ENCODE measurements at places on chromosomes 16 and 17.

DNA sequence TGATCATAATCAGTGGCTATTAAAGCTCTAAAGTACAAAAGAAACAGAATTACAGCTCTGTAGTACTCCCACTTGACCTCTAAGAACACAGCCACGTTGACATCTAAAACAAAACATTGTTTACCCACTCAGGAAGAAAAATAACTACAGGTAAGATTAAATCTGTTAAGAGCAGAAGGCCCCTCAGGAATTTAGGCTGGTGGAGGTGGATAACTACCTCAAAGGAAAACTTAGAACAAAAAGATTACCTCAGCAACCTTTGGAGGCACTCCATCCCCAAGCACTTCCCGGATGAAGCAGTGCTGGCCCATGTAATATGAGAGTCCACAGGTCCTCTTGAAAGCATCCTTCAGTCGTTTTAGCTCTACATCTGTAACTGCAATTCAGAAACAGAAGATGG lies 46.7 kb downstream of the USP32 start:
- DNase-seq, result no peak

GRCh38 chr16:64754279-64754678 lies 367.6 kb downstream of the CDH11 start:
- no peak for DNase-seq

- DNase-seq, result no peak
These were observed 6.3 kb downstream of the PDF start for GRCh38 chr16:69324013-69324531.

- no peak for DNase-seq
These were observed 77.6 kb upstream of the CACNG3 start for GRCh38 chr16:24178496-24178895.

- no peak for DNase-seq
These were observed 14.9 kb upstream of the RBFOX3 start for GRCh38 chr17:79625706-79626105.

GRCh38 chr16:51071326-51071725 lies 79.7 kb downstream of the SALL1 start:
- DNase-seq, result no peak

DNA sequence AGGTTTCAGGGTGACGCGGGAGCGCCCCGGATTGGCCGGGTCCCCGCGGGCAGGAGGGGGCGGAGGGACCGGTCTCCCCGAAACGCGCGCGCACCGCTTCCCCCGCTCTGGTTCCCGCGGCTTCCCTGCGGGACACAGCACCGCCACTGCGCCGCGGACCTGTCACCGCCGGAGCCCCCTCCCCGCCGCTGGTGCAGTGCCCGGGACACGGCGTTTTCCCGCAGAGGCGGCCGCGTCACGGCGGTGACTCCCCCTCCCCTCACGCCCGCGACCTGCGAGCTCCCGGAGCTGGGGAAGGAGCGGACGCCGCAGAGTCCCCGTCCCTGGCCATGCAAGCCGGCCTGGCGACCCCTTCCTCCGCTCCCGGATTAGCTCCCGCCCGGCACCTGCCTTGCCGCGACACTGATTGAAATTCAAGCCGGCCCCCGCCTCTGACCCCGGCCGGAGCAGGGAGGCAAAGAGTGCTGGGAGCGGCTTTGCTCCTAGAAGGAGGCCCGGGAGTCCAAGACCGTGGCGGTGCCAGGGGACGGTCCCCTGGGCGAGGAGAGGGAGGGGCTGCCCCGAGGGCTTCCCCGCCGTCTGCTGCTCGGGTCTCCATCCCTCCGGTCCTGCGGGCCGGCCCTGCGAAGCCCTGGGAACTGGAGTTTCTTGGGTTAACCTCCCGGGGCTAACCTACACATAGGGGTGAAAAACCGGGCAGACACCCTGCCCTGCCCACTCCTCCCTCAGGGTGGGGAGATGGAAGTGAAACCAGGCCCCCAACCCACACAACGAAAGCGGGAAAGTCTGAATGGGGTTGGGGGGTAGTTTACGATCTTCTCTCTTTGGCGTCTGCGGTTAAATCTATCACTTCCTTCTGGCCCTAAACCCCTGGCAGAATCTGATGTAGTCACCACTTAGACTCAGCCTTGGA lies 1.0 kb downstream of the RHBDL3 start:
- DNase-seq, result no peak

DNA sequence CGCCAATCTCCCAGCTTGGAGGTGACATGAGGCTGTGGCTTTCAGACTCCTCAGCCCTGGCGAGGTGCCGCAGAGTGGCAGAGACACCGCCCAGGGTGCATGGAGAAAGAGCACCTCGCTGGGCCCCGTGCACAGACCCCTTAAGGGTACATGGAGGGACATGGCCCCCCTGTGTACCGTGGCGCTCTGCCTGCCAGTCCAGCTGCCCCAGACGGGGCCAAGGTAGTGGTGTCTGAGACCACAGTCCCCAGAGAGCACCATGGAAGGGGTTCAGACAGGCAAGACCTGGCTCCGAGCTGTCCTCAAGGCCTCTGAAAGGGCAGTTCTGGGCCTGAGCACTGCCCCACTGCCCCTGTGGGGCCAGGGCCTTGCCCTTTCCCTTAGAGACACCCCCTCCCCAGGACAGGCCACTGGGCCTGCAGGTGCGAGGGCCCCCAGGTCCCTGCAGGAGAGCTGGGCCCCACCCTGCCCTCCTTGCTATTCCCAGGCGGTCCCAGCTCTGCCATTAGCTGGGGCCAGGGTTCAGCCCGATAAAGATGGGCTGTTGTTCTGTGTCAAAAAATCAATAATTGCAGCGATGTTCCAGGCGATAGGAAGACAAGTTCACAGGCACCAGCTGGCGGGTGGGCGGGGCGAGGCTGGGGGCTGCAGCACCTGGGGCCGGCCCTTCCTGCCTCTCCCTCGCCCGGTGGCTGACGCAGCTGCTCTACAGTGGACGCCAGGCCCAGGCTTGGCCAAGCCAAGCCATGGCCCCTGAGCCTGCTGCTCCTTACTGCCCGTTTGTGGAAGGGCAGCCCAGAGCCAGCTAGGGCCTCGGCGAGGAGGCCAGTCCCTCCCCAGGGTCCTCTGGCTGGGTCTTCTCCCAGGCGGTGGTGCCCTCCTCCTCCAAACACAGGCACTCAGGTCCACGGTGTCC lies 51.7 kb downstream of the ZFPM1 start:
- no peak for DNase-seq

DNA sequence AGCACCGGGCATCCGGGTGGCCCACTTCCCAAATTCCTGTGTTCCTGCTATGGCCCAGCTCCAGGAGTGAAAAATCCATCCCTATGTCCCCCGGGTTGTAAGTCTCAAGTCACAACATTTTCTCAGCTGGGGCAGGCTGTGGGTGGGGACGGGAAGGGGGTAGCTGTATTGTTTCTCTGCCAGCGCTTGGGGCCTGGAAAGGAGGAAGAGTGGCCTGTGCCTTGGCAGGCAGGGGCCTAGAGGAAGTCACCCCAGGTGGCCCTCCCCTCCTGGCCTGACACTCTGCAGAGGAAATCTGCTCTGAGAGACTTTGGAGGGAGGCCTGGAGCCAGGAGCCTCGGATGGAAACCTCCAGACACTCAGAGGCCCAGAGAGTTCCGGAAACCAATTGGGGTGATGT lies 10.6 kb upstream of the SCN4A start:
- DNase-seq, result no peak

- DNase-seq, result no peak
These were observed at the start of gene CBLN1 for GRCh38 chr16:49281480-49281842. TSS of gene CBLN1 (minus strand) at chr16:49281838. CDS start at chr16:49281465, 373 bp downstream.

- no peak for DNase-seq
These were observed 10.6 kb upstream of the RFFL start for GRCh38 chr17:35073991-35074627.

GRCh38 chr17:50364715-50365114 lies 8.3 kb downstream of the MRPL27 start:
- peak; percentile 78 for DNase-seq

GRCh38 chr16:73022534-73022933 lies 25.4 kb downstream of the ZFHX3 start:
- DNase-seq, result no peak

DNA sequence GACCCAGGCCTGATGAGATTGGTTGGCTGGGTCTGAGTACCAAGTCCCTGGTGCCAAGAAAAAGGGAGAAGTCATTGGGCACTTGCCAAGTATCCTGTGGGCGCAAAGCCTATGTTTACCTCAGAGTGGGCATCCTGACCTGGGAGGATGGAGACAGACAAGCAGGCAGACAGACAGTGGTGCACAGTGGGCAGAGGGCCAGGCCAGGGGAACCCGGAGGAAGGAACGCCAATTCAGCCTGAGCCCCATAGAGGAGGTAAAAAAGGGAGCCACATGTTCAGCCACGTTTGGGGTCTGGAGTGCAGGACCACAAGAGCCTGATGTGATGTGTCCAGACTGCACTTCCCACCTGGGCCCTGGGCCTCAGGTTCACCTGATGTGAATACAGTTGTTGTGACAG lies 5.4 kb downstream of the PHKG2 start:
- no peak for DNase-seq

- DNase-seq, result no peak
These were observed 2.0 kb upstream of the CCL22 start for GRCh38 chr16:57356547-57356946.

DNA sequence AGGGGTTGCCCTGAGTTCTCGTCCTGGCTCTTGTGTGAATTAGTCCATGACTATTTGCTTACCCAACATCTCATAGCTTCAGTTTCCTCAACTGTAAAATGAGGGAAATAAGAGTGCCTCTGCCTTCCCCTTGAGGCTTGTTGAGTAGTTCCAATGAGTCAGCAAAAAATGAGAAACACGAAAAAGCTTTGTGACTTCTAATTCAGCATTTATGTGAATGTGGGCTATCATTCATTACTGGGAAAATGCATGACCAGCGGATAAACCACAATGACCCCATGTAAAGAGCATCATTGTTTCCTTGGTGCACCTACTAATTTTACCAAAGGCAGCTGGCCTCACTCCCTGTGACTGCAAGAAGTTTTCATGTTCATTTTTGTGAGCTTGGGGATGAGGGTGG lies 374.6 kb upstream of the HSBP1 start:
- no peak for DNase-seq

GRCh38 chr17:47676510-47677165 lies 17.3 kb upstream of the TBKBP1 start:
- no peak for DNase-seq

- no peak for DNase-seq
These were observed 1.6 kb upstream of the IRX3 start for GRCh38 chr16:54288030-54288834.

DNA sequence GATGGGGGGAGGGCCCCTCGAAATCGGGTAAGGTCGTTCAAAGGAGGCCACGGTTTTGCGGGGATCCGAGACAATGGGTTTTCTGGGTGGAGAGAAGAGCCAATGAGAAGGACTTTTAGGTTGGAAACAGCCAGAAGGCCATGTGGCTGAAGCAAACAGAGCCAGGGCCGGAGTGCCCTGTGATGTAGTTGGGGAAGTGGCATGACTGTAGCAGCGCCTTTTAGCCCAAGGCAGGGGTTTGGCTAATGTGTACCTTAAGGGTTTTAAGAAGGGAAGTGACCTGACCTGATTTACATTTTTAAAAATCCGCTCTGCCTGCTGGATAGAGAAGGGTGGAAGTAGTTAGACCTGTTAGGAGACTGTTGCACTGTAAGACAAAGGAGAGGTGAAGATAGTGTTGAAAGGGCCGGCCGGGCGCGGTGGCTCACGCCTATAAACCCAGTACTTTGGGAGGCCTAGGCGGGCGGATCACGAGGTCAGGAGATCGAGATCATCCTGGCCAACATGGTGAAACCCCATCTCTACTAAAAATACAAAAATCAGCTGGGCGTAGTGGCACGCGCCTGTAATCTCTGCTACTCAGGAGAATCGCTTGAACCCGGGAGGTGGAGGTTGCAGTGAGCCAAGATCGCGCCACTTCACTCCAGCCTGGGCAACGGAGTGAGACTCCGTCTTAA lies 1.0 kb downstream of the LYRM1 start:
- DNase-seq, result no peak

DNA sequence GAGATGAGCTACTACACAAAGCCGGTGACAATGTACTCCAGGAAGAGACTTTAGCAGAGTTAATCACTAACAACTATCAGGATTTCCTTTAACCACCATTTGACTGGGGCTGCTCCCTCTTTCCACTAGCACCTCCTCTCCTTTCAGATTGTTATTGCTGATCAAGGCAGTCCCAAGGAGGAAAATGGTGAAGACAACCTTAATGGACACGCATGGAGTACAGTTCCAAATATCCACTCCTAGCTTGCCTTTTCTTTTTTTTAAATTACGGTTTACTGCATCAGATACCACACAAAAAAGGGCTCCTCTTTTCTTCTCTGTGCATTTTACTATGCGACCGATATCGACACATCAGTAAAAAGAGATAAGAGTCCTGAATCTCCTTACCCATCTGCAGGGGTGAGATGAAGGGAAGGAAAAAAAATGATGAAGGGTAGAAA lies 30.9 kb downstream of the FAM222B start:
- no peak for DNase-seq

DNA sequence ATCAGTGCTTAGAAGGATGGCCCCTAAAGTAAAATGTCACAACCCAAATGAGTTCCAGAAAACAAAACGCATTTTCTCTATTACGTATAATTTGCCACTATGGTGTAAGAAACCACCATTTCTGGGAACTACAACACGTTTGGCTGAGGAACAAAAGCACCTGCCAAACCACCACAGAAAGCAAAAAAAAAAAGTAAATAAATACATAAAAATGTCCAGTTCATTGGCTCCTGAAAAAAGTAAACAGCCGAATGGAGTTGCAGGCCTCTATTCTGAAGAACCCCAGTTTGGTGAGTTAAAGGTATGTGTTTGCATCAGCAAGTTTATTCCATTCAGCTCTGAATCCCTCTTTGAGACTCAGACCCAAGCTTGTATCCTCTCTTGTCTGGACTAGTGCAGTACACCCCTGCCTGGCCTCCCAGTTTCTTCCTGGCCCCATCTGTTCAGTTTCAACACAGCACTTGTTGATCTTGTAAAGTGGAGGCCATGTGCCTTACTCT lies 36.9 kb downstream of the ERN1 start:
- DNase-seq, result no peak

DNA sequence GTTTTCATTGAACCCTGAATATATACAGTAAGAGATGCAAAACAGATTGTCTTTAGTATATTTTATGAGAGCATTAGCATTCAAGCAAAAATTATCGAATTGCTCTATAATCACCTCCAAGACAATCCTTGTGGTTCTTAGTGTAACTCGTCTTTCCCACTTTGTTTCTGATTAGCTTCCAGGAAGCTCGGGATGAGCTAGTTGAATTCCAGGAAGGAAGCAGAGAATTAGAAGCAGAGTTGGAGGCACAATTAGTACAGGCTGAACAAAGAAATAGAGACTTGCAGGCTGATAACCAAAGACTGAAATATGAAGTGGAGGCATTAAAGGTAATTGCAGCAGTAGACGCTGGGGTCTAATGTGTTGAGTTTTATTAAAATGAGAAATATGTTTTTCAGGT lies 9.9 kb downstream of the NDEL1 start:
- DNase-seq, result no peak

- DNase-seq, result no peak
These were observed 27.5 kb upstream of the NKD1 start for GRCh38 chr16:50520451-50521245.

DNA sequence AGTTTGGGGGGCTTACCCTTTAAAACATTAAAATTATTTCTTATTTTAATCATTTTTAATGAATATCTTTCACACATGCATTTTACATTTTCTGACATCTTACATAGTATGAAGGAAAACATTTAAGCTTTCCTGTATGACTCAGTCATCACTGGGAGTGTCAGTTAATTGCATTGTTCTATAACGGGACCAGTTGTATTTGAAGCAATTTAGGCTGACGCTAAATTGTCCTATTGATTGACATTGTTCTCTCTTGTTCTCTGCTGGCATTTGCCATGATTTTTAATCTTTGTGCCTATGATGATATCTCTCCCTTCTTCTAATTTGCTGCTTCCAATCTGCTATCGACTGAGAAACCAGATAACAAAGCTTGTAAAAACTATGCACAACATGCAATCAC lies 190.5 kb upstream of the PIRT start:
- no peak for DNase-seq

- DNase-seq, result no peak
These were observed 1.7 kb upstream of the HSBP1 start for GRCh38 chr16:83806036-83806435.

All from 8988T (cell line).